ENCODE measurements at places on chromosomes 2 and 18.

DNA sequence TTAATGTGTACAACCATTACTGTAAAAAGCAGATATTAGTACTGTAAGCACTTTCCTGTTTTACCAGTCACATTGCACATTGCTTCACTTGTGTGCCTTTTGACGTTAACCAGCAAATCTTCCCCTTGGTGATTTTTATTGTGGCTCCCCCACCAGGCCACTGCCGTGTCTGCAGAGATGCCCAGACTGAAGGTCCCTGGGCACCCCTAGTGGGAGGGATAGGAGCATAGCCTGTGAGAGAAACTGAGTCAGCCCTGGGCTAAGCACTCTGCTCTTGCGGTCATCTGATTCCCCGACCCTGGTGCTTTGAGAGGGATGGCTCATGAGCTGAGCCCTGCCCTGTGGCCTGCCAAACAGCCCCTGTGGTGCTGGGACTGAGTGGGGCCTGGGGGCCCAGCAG is 73.4 kb downstream of the INPP4A start:
- peak; percentile 58 for DNase-seq

- DNase-seq, result no peak
Observed at GRCh38 chr2:104836265-104836664, 17.6 kb upstream of the POU3F3 start.

GRCh38 chr2:223176970-223177369 is 125.0 kb downstream of the KCNE4 start:
- no peak for DNase-seq

GRCh38 chr2:85765081-85765731 is 11.4 kb downstream of the ATOH8 start:
- peak; percentile 54 for DNase-seq

GRCh38 chr18:3692691-3693090 is 242.7 kb downstream of the TGIF1 start:
- no peak for DNase-seq

- DNase-seq, result no peak
Observed at GRCh38 chr2:43358410-43359201, 132.2 kb upstream of the ZFP36L2 start.

DNA sequence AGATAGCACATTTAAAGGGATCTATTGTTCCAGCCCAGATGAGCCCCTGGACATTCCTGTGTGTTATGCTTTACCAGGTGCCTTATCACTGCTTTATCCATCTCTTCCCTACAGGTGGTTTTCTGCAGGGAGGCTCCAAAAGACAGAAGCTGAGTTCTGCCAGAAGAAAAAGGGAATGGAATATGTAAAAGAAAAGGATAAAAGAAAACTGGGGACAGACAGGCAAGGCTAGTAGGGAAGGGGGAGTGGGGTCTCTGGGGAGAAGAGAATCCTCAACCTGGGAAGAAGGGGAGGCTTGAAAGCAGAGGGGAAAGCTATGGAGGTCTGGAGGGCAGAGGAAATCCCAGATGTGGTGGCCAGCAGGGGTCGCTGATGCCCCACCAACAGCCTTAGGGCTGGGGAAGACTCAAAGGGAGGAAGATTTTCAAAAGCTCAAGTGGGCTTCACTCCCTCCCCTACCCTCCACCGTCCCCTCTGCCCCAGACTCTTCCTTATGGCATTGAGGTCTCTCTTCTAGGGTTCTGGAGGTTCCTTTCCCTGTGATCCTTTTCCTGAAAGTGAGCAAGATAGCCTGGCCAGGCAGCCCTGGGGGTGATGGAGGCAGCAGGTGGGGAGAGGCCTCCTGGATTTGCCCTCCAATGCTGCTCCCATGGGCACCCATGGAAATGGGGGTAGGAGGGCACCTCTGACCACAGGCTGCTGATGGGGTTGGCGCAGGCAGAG is 178.1 kb upstream of the PKDCC start:
- peak; percentile 79 for DNase-seq

- DNase-seq, result no peak
Observed at GRCh38 chr2:104704496-104705245, 149.2 kb upstream of the POU3F3 start.

DNA sequence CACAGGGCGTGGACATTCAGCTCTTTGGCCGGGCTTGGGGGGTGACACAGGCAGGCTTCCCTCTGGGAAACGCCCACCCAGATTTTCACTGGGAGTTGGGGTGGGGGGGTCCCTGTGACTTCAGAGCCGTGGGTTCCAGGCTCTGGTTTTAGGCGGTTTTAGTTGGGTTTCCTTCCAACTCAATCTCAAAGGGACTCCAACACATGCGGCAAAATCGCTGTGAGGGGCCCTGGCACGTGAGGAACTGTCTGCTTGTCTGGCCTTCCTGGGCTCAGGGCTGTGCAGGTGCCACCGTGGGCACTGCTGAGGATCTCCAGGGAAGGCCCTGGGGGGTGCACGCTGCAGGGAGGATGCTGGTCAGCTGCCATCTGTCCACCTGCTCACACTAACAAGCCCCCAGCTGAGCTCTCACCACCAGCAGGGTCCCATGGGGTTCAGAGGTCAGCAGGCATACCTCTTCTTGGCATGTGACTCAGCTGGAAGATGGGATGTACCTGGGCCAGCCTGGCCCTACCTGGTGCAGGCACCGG is 11.7 kb downstream of the HS6ST1 start:
- no peak for DNase-seq

DNA sequence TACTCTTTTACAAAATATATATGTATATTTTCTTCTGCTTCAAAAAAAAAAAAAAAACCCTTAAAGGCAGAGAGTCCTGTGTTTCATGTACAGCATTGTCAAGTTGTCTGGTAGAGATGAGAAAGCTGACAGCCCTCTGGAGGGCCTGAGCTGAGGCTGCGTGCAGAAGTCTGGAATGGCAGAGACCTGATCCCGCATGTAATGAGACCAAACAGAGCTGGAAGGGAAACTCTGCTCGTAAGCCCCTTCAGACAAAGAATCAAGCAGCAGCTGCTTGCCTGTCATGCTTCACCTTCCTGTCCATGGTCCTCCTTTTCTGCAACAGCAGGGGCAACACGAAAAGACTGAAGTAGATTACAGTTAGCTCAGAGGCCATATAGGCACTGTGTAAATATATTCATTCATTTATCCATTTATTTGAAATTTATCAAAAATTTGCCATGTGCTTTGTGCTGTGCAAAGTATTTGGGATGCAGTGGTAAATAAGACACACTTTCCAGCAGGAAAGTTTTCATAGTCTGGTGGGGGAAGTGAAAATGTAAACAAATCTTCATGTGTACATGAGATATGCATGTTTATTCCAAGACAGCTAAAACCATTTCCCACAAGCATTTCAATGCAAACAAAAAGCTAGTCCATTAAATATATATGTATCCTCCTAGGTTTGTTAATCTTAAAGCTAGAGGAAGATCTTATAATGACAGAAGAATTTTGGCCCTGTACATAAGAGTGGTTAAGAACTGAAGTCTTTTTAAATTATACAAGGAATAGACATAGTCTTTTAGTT is 912.7 kb downstream of the CPS1 start:
- DNase-seq, result no peak

DNA sequence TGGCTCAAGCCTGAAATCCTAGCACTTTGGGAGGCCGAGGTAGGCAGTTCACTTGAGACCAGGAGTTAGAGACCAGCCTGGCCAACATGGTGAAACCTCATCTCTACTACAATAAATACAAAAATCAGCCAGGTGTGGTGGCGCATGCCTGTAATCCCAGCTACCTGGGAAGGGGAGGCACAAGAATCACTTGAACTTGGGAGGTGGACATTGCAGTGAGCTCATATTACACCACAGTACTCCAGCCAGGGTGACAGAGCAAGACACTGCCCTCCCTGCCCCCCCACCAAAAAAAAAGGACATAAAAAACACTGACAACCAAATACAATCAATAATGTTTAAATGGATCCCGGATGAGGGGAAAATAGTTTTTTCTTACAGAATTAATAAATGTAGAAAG is 7.8 kb downstream of the TIA1 start:
- no peak for DNase-seq

DNA sequence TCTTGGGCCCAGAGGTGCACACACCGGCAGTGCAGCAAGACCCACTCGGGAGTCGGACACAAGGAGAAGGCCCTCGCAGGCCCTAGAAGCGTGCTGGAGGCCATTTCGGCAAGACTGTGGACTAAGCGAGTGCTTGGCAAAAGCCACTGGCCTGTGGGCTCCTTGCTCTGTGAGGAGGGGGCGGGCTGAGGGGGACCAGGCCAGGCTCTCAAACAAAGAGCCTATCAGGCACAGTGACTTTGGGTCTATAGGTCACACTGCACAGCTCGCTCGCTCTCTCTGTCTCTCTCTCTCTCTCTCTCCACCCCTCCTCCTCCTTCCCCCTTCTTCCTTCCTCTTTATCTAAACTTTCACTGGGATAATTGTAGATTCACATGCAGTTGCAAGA is 23.6 kb upstream of the ZCCHC2 start:
- peak; percentile 92 for DNase-seq

DNA sequence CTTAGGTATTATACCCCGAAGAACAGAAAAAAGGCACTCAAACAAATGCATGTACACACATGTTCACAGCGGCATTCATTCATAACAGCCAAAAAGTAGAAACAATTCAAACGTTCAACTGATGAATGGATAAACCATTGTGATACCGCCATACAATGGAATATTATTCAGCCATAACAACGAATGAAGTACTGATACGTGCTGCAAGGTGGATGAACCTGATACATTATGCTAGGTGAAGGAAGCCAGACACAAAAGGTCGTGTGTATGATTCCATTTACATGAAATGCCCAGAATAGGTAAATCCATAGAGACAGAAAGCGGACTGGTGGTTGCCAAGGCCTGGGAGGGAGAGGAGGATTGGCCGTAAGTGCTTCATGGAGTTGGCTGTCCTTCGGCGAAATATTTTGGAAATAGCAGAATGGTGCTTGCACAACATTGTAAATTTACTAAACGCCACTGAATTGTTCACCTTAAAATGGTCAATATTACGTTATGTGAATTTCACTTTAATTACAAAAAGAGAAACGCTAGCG is 750 bp upstream of the RMP24 start:
- DNase-seq, result no peak

GRCh38 chr2:57570961-57571360 is 475.6 kb upstream of the VRK2 start:
- no peak for DNase-seq

DNA sequence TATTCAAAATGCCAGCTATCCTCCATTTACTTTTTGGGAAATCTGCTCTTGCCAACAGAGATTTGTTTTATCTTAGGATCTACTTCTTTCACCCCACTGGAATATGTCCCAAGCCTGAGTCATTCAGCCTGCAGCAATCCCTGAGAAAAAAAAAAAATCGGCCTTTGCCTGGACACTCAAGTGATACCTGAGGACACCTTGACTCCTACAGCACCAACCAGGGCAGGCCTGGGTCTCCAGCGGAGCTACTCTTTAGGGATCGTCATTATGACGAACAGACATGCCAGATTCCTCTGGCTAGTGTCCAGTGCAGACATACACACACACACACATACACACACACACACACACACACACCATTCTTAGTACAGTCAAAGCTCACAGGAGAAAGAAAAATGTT is 2.2 kb upstream of the UGT1A6 start:
- DNase-seq, result no peak

GRCh38 chr2:162734866-162735265 is 103.7 kb downstream of the KCNH7 start:
- DNase-seq, result no peak

GRCh38 chr2:55099493-55099877 is 49.2 kb upstream of the RTN4 start:
- no peak for DNase-seq

- DNase-seq, result no peak
Observed at GRCh38 chr2:46179037-46179621, 118.1 kb upstream of the EPAS1 start.

- no peak for DNase-seq
Observed at GRCh38 chr2:12539776-12540562, 176.8 kb upstream of the TRIB2 start.

GRCh38 chr2:200795028-200795440 is 16.7 kb upstream of the BZW1 start:
- peak; percentile 55 for DNase-seq

GRCh38 chr2:190853531-190854383 is 26.9 kb upstream of the GLS start:
- DNase-seq, result no peak

DNA sequence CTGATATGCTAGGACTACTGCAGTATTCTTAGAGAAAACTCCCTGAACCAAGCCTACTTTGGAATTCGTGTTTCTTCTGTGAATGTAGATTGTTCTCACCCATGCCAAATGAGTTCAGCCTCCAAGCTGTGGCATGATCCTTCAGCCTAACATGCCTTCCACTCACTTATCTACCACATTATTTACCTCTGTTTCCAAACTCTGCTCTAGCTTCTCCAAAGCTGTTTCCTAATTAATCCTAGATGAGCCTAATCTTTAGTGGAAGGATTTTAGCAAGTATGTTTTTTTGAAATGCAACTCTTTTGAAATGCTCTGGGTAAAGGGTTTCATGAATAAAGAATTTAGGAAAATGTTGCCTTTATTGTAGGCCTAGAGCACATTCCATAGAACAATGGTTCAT is 152.9 kb upstream of the MMADHC start:
- DNase-seq, result no peak

- no peak for DNase-seq
Observed at GRCh38 chr2:11132036-11132671, 23.1 kb upstream of the SLC66A3 start.

DNA sequence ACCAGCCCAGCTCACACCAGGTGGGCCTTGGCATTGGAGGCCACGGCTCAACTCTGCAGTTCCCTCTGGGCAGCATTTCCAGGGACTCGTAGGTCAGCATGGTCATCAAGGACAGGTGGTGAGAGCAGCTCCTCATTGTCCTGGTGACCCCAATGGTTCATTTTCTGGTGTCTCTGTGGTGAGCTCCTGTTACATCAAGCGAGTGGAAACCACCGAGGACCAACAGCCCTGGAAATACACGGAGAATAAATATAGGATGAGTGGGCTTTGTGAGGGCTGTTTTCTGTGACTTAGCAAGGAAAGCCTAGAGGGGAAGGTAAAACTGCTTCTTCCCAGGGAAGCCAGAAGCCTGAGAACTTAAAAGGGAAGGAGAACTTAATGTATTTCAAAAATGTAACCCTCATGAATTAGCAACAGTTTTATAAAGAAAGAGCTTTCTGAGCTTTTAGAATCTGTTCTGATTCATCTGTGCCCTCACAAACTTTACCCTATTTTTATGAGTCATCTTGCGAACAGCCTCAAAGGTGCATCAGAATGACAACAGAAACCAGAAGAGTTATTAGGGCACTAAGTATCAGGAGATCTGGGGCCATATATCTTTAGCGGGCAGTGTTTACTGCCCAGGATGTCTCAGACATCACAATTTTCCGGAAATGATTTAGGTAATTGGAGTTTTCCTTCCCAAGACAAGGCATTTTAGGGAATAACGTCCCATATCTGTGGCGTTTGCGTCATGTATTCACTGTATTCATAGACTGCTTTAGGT is 18.7 kb downstream of the C2orf92 start:
- no peak for DNase-seq

DNA sequence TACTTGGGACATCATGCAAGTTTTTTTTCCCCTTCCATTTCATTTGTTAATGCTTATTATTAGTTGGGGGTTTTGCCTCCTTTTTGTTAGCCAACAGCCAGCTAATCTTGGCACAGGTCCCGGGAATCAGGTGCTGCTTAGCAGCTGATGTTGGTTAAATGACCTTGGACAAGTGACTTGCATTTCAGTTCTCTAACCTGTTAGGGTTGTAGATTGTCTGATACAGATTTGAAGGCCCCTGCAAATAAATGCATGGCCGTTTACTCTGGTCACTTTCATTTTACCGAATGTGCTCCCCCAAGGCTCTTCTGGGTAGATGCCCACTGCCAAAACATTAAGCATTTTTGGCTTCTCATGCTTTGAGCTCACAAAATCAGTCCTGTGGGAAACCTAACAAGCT is 120.9 kb downstream of the SPTBN1 start:
- no peak for DNase-seq

All from KBM-7 (cell line).